ENCODE measurements at places on chromosomes 12 and 14. TPM values are rescaled to one million over a fixed set of nuclear protein-coding genes. Genes with fewer than 3 reads are reported as not detected.

DNA sequence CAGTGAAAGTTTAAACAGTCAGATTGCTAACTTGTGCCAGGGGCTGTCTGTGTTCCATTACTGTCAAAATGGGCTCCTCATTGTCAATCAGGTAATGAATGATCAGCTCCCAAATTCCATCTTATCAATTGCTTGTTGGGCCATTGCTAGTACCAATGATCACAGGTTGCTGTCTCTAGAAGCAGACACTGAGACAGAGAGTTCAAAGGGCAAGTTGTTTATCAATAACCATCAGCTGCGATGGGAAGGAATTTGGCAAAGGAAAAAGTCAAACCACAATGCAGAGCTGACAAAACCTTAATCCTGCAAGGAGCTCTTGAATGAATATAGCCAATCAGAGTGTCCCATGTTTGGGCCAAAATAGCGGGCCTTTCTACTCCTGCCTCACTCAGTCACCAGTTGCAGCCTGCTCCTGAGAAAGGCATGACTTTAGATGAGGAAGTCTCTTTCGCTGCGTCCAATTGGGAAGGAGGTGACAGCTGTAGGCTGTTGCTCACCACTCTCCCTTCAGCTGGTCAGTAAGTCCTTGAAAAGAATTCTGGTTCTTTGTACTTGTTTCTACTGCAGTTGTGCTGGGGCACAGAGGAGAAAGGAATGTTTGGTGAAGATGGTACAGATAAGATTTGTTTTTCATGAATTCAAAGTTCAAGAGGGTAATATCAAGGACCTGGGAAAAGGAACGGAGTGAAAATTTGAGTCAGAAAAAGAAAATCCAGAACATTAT, 179.2 kb upstream of the PDE3A start:
- DNase-seq, result no peak

- DNase-seq, result no peak
Measured at GRCh38 chr12:120228041-120228290, 27.1 kb upstream of the RPLP0 start.

DNA sequence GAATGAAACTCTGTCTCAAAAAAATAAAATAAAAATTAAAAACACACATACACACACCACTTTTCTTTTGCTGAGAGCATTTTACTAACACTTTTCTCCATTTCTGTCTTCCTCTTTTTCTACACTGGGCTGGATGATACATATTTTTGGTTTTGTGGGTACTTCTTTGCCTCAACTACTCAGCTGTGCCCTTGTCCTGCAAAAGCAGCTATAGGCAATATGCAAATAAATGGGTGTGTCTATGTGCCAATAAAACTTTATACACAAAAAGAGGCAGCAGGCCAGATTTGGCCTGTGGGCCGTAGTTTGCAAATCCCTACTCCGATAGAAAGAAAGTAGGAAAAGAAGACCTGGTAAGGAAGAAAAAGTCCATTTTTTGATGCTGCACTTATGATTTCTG, 6.5 kb downstream of the CLMN start:
- no peak for DNase-seq

NPC2 gene
- 139 TPM for total RNA-seq

Measured in SJSA1 (cell line).